ENCODE measurements at places on chromosomes 7 and 10. TPM values are rescaled to one million over a fixed set of nuclear protein-coding genes. Genes with fewer than 3 reads are reported as not detected.
A peak's percentile ranks its signal among the peaks of the same experiment; 100 is the strongest.

- no peak for DNase-seq
These were observed 20.6 kb downstream of the CALML5 start for GRCh38 chr10:5478694-5479305.

DNA sequence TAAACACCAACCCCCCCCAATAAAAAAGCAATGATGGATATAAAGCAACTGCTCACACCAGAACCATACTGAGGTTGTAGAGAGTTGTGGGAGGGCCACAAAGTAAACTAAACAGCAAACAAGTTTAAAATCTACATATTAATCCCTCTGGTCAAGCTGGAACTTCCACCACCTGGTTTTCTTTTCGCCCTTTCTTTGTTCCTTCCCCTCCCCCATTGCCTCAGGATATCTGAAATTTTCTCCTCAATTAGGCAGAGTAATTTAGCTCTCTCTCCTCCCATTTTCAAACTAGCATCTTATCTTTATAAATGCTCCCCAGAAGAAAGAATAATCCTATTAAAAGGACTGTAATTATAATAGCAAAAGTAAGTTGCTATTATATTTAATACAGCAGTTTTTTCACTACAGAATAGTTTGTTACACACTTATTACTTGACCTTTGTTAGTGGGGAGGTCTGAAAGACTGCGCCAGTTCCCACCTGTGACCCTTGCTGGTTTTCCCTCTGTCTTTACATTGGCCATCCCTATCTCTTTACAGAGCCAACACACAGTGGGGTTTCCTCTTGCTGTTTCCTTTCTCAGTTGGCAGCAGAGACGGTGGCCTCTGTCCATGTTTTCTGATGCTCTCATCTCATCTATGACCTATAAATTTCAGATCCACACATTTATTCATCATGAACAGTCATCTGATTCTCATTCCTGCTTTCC lies 235.4 kb downstream of the RNLS start:
- no peak for DNase-seq

- DNase-seq = peak; percentile 58
These were observed 29.4 kb upstream of the SGMS1 start for GRCh38 chr10:50653142-50653541.

- peak; percentile 98 for DNase-seq
These were observed 116.9 kb upstream of the PPIF start for GRCh38 chr10:79230328-79230830.

DNA sequence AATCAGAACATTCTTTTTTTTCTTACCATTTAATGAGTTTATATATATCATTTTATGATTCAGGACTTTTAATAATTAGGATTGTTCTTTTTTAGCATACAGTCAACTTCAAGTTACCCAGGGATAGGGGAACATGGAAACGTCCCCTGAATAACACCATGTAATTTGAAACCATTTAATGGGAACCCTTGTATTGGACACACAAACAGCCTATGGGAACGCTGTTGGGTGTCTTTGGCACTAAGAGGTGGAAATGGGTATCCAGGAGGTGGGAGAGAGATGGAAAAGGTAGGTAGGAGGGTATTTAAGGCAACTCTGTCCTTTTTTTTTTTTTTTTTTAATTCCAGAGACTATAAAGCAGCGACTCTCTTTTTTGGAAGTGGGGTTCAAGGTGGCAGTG lies 2.6 kb downstream of the LUC7L2 start:
- DNase-seq = peak; percentile 36

DNA sequence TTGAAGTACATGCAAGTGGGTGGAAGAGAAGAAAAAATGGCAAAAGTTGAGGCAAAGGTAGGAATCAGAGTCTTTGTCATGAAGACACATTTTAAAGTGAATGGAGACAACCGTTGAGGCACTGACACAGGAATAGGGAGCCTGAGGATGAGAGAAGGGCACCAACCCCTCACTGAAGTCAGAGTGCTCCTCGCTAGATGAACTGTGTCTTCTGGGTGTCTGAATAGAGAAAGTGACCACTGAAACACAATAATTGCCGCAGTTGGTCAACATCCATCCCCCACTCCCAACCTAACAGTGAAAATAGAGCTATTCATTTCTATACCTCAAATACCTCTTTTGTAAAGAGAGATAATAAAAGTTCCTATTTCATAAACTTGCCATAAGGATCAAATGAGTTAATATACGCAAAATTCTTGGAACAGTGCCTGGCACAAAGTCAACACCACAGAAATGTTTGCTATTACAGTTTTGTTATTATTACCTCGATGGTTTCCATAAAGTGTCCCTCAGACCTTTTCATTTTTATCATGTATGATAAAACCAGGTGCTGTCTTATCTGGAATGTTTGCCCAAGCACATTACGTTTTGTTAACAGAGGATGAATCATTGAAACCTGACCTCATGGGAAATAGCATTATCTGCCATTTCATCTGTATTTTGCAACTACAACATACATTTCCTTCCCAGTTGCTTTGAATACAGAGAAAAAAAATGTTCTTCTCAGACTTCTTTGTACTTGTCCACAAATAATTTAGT lies 61.8 kb upstream of the SP4 start:
- DNase-seq = peak; percentile 35

- peak; percentile 32 for DNase-seq
These were observed 98.2 kb downstream of the ANK3 start for GRCh38 chr10:60291344-60291930.

- DNase-seq = no peak
These were observed 111.8 kb upstream of the GDF10 start for GRCh38 chr10:47188156-47188555.

- DNase-seq = no peak
These were observed 12.5 kb upstream of the TMEM72 start for GRCh38 chr10:44898665-44899064.

DNA sequence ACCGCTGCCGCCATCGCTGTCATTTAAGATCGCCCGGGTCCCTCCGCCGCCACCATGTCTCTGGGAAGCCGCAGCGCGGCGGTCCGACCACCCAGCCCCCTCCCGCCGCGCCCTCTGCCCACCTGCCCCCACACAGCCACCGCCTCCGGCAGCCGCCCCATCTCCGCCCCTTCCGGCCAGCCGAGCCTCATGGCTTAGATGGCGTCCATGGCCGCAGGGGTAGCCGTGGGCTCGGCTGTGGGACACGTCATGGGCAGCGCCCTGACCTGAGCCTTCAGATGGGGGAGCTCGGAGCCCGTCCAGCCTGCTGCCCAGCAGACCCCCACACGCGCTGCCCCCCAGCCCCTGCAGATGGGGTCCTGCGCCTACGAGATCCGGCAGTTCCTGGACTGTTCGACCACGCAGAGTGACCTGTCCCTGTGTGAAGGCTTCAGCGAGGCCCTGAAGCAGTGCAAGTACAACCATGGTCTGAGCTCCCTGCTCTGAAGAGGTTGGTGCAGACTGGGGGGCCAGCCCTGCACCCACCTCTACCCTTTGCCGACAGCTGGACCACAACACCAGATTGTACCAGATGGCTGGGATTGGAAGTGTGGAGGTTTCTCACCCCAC lies 38.0 kb upstream of the TARP start:
- peak; percentile 41 for DNase-seq

GRCh38 chr10:11178606-11179515 lies 161.2 kb downstream of the CELF2 start:
- DNase-seq = peak; percentile 46

DNA sequence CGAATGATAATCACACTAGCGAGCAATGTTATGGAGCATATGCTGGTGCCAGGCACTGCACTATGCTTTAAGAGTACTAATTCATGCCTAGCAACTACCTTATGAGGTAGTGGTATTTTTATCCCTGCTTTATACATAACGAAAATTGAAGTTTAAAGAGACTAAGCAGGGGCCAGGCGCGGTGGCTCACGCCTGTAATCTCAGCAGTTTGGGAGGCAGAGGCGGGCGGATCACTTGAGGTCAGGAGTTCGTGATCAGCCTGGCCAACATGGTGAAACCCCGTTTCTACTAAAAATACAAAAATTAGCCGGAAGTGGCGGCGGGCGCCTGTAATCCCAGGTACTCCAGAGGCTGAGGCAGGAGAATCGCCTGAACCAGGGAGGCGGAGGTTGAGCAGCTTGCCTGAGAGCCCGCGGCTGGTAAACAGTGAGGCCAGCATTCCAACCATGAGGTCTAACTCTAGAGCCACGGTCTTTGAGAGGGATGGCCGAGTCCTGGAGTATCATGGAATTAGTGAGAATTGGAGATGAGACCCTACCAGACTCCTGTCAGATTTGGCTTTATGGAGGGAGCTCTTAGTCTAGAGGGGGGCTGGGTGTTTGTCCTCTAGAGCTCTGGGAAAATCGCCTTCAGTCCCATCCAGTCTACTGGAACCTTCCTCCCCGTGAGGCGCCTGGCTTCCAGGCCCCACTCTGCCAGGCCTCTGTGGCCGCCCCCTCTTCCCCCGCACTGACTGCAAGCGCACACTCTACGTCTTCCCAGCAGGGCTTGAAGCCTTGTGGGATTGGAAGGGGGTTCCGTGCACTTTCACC lies 11.6 kb downstream of the TLX1 start:
- DNase-seq = no peak

DNA sequence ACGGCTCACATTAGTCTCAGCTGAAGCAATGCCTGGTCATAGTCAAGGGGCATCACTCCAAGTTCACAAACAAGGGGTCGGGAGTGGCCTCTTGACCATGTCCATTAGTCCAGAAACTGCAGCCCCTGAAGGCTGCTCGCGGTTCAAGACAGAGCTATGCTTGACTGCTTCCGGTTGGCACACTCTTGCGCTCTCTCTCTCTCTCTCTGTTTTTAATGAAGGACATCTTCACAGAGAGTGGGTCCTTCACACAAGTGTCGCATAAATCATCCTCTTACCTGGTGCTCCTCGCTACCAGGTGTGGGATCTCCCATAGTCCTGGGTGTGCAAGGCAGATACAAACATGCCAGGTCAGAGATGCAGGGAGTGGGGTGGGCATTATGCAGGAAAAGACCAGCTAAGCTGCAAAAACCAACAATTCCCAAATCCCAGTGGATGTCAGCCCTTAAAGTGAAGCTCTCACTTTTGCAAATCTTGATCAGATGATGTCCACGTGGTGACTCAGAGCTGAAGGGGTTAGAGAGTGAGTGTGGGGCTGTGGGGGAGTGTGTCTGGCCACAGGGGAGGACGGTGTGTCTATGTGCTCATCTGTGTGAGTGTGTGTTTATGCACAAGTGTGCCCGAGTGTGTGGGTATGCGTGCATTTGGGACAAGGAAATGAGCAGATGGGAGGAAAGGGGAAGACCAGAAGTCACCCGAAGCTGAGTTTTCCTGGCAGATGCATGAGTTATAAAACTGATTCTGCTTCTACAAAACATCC lies 83.7 kb upstream of the PPP2R2D start:
- no peak for DNase-seq

GRCh38 chr10:12797471-12798262 lies 203.8 kb downstream of the CCDC3 start:
- DNase-seq = no peak

DNA sequence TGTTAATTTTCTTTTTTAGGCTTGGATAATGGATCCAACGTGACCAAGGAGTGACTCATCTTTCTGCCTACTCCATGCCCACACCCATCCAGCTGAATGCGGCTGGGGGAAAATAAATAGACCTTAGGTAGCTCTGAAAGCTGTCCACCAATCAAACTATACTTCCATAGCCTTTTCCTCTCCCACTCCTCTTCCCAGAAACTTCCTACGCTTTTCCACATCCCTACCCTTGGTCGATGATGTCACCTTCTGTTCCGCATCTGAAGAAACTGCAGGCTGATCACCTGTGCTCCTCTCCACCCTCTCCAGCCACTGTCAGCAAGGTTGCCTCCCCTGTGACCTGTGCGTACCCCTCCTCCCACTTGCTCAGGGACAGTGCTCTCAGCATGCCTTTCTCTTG lies 359.8 kb upstream of the KLF6 start:
- DNase-seq = no peak

DNA sequence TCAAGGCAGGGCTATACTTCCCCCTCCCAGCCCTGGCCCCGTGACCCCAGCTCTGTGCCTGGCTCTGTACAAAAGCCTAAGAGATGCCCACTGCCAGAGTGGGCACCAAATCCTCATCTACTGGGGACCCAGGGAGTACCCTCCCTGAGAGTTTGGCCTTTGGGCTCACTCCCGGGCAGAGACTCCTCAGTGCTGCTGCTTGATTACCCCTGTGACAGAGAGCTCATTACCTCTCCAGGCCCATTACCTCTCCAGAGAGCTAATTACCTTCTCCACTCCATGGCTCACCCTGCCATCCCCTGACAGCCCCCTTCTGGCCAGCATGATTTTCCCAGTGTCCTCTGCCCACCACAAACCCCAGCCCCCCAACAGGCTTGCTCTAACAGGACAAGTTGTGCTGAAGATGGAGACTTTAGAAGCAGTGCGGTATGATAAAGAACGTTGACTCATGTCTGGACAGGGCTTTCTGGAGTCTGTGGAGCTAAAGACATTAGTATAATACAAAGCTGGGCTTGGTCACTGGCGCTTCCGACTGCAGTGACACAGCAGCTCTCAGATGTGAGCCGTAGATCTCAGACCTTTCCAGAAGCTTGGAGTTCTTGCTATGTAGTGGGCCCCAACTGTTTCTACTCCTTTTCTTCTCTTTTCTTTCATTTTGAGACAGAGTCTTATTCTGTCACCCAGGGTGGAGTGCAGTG lies 111.3 kb upstream of the KCTD7 start:
- no peak for DNase-seq

- DNase-seq = no peak
These were observed 446.2 kb upstream of the MGMT start for GRCh38 chr10:129020651-129021330.

GRCh38 chr10:24951201-24952142 lies 934 bp downstream of the PRTFDC1 start:
- DNase-seq = peak; percentile 78

DNA sequence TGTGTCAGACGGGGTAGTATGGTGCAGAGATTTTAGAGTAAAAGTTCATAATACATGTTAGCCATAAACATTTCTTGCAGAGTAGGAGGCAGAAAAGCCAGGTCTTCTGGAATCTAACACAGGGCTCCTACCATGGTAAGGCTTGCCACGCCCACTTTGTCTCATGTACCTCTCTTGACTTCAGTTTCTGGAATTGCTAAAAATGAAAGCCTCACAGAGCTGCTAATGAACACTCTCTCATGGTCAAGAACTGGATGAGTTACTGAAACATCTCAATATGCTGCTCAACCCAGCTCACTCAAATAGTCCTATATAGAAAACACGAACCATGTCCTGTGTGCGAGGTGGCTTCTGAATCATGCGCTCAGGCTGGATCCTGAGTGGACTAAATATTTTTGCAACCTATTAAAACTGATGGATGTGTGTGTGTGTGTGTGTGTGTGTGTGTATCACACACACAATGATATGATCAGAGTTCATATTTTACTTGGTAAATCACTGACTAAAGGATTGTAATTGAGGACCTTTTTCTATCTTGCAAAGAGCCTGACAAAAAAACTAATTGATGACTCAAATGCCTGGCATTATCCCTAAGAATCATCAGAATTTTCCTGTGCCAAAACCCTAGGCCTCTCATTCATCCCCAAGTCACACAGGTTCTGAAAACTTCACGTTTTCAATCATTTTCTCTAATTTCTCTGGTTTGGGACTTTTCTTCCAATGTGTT lies 1306.6 kb downstream of the XPNPEP1 start:
- DNase-seq = no peak

The PRTFDC1 gene
- 2.1 TPM for polyA plus RNA-seq

The TSPAN13 gene
- polyA plus RNA-seq = 125 TPM

The VDAC2 gene
- polyA plus RNA-seq = 109 TPM

The TEX47 gene
- not detected for polyA plus RNA-seq

The NRCAM gene
- 2.5 TPM for polyA plus RNA-seq

The BAMBI gene
- polyA plus RNA-seq = 3.9 TPM

The NKX1-2 gene
- 0.02 TPM for polyA plus RNA-seq

The NFKB2 gene
- 34.6 TPM for polyA plus RNA-seq

The NME8 gene
- polyA plus RNA-seq = 0.65 TPM
